ENCODE measurements at places on chromosomes 6 and 20.

DNA sequence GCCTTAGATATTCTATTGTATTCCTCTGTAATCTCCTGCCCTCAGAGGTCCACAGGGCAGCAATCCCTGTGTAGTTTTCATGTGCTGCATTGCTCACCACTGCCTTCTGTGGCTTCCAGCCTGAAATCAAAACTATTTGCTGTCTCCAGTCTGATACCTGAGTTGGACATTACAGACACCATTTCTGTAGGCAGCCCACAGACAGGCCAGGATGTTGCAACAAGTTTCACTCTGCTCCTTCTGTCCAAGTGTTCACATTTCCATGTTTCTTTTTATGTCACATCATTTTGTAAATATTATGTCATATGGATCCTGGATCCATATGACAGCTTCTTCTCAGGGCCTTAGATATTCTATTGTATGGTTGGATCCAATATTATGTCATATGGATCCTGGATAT lies 21.7 kb downstream of the ECI2 start:
- DNase-seq, result no peak

DNA sequence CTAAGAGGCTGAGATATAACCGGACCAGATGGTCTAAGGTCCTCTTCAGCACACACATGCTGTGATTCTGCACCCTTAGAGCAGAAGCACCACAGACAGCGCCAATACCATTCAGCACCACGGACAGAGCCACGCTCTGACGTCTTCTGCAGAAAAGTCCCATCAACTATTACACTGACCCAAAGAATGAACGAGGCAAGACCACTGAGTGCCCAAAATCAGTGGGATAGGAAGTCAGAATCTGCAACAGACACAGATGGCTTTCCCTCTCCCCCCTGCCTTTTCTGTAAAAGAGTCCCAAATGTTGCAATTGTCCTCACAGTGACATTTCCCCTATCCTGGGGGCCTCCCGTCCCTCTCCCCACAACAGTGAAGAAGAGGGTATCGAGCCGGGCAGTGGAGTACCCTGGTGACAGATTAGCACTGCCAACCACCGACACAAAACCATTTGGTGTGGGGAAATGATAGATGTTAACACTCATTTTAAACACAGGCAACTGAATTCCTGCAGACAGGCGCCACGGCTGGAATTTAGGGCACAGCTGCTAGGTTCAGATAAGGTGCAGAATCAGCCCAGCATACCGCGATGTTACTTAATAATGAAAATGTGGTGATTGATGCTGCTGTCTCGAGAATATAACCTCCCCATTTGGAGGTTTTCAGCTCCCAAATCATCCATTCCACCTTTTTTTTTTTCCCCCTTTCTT lies 66.6 kb upstream of the CTNNBL1 start:
- no peak for DNase-seq

DNA sequence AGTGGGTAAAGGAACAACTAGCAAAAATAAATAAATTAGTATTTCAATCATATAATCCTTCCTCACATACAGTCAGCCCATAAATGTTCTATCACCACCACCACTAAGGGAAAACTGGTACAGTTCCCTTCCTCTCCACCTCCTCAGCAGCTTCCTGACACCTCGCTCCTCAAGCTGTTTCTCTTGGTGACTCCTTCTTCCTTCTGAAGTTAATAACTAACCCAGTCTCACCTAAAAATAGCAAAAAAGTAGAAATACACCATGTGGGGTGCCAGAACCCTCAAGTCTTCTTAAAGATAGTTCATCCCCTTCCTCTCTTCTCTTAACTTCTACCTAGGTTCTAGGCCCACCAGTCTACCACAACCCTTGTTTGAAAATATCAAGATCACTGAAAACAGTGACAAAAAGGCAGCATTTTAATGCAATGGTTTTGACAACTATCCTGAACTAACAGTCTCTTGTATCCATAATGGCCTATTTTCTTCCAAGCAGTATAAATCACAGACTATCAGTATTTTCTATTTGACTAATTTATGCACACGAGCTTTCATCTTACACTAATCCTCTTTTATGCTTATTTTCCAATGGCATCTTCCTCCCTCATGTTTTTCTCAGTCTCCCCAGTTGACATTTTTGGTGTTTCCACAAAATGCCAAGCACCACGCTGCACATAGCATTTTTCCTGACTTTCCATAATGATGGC lies 85.5 kb downstream of the KHDC1L start:
- no peak for DNase-seq

DNA sequence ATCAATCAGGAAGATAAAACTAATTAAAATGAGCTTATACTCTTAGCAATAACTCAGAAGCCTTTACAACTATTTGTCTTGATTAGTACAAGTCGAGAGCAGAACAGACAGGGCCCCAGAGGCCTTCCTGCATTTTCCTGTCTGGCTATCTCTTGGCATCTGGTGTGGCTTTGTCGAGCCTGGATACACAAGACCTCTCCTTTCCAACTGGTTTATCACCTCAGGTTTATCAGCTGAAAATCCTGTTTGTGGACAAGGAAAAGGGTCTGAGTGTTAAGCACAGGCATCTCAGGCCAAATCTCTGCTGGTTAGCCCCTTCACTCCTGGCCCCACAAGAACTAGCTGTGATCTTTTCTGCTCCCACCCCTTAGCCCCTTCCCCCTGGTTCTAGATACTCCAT lies 32.6 kb downstream of the BAK1 start:
- no peak for DNase-seq
